ENCODE measurements at places on chromosomes 13 and 19.

GRCh38 chr13:110628477-110628793 lies 13.1 kb downstream of the NAXD start:
- no peak for DNase-seq

DNA sequence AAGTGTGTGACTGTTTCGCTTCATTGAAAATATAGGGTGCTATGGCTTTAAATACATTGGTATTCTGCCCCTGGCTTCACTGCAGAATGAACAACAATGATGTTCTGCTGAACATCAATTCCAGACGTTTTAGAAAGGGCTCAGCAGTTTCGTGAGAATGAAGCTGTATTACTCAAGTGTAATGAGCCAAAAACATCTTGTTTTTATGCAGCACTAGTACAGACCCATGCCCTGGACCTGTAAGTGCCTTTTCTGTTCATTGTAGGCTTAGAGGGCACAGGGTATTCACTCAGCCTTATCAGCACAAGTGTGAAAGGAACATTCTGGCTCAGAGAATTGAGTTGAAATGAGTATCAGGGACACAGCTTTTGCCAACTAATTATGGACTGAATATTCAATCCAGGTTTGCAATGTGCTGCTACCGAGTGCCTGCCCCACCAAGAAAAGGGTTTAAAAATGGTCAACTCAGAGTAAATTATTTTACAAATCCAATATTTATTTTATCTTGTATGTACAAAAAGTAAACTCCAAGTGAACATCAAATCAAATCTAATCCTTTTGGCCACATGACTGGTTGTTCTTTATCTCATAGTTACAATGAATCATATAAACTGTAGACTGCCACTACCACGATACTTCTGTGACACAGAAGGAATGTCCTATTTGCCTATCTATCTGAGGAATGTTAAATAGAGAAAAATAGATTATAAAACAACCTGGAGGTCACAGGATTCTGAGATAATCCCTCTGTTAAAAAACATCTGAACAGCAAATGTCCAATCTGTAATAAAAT lies 362.8 kb downstream of the NALCN start:
- DNase-seq = no peak

- no peak for DNase-seq
Observed at GRCh38 chr19:49677231-49677900, at the start of gene PRMT1. Gene PRMT1 (plus strand): TSS chr19:49677271. CDS start chr19:49677281, 10 bp downstream.

DNA sequence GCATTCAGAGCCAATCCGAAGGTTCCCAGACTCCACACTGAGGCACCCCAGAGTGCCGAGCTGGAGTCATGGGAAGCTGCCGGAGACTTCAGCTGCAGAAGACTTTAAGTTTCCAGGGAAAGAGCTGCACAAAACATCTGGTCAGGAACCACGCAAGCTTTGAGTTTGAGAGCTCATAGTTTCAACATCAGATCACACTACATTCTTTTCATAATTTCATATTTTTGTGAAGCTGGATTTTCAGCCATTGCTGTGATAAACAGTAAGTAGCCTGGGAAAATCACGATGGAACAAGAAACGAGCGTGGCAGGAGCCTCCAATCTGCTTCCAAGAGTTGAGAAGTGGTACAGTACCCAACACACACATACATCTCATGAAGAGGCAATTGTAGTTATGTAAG lies 25.5 kb upstream of the ATP12A start:
- DNase-seq = no peak

GRCh38 chr19:29273000-29273640 lies 60.2 kb upstream of the UQCRFS1 start:
- no peak for DNase-seq

DNA sequence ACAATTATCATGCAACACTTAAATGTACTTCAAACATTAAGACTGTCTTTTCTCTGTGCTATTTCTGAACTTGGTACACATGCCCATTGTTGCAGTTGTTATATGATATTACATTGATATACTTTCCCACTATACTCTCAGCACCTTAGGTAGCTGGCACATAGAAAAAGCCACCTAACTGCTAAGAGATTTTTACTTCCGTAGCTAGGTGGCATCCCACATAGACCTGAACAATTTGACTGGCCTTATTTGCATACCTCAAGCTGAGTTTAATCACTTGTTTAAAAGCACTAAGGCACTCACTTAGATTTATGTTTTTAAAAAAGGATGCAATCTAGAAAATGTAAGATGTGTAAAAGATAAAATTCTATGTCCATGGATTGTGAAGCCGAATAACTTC lies 194.2 kb downstream of the POU4F1 start:
- no peak for DNase-seq
